Cerebellar nuclear complex (tissue), 1 donor: ENCODE measurements at places on chromosomes 3 and 15.

DNA sequence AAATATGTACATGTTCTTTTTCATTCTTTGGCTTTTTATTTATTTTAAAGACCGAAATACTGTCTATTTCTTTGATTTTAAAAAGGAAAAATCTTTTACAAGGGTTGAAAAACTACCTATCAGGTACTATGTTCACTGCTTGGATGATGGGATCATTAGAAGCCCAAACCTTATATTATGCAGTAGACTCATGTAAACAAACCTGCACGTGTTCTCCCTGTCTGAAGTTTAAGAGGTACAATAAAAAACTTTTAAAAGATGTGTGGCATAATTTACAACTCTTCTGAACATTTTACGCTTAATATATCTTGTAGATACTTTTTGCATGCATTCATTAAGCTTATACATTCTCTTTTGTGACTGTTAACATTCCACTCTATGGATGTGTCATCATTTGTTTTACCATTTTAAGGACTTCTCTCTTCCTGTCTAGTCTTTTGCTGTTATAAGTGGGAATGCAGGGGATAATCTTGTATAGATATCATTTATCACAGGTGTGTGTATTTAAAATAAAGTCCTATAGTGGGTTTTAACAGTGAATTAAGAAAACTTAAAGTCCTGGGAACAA is 6.2 kb downstream of the MGA start:
- no peak for DNase-seq

- no peak for DNase-seq
These were observed 52.6 kb downstream of the ERC2 start for GRCh38 chr3:56415652-56416051.

- no peak for DNase-seq
These were observed 83.9 kb downstream of the RGMA start for GRCh38 chr15:93005133-93005532.

- no peak for DNase-seq
These were observed 844 bp upstream of the PFN2 start for GRCh38 chr3:149971403-149972075.

GRCh38 chr3:100609305-100609704 is at the start of gene ADGRG7:
Gene ADGRG7, plus strand, starts transcription at chr3:100609601. Its CDS starts 256 bp downstream, at chr3:100609857.
- no peak for DNase-seq

DNA sequence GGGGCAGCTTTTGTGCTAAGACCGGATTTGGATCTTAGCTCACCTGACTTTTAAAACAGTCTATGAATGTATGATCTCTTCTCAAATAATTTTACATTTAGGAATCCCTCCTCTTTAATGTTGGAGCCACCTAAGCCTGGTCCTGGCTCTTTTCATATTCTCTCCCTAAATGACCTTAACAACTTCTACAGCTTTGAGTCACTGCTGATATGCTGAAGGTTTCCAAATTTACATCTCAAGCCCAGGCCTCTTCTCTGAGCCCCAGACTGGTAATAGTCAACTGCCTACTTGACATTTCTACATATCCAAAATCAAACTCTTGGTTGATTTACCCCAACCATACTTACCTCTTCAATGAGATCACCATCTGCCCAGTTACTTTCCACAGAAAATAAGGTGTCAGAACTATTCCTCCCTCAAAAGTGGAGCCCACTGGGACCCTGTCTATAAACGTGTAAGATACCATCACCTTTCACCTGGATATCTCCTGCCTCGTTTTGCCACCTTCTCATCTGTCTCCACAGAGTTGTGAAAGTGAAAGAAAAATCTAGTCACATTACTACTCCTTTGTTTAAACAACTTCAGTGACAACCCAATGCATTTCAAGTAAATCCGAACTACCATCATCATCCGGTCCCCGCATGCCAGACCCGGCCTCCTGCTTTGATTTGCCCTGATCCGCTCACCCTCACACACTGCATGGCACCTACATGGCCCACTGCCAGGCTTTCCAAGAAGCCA is 48.8 kb downstream of the UBP1 start:
- DNase-seq = no peak

- DNase-seq = no peak
These were observed 252.7 kb downstream of the ROBO1 start for GRCh38 chr3:79515072-79515471.

DNA sequence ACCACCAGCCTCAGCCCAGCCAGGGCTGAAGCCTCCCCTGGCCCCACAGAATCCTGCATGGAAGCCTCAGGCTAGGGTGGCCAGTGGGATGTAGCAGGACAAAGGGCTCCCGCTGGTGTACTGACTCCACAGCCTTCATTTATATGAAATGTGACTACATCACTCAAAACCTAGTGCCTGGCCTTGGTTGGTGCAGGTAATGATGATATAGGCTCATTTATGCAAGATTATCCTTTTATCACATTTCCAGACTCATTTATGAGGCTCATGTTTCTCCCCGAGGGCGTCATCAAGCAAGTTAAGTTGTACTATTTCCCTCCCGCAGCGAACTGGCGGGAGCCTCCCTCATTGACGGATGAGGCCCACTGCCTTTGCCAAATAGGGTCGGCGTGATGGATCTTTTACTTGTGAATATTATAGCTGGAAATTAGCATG is 179.1 kb upstream of the SMAD3 start:
- DNase-seq = no peak

DNA sequence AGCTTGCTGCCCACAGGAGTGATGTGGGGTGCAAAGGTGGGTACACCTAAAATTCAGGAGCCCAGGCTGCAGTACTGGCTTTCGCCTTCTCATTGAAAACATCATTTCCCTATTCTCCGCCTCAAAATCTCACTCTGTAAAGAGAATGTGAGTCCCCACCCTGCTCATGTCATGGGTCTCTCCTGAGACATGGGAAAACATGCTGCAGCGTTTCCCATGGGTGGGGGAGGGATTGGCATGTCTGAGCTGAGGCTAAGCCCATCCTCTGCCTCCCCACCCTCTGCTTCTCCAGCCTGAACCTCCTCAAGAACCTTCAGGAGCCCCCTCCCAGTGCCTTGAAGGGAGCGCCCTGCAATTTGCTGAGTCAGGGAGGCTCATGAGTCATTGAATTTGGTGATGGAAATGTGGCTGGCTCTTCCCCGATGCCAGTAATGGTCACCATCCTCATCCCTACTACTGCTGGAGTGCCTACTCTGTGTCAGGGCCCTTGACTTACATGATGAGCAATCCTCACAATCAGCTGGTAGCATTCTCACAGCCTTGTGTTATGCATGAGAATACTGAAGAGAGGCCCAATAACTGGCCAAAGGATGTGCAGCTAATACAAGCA is 28.8 kb downstream of the WNT5A start:
- DNase-seq = no peak

- DNase-seq = no peak
These were observed 7.9 kb downstream of the DGKG start for GRCh38 chr3:186354100-186354499.

- no peak for DNase-seq
These were observed 513 bp downstream of the SS18L2 start for GRCh38 chr3:42590989-42591756.

DNA sequence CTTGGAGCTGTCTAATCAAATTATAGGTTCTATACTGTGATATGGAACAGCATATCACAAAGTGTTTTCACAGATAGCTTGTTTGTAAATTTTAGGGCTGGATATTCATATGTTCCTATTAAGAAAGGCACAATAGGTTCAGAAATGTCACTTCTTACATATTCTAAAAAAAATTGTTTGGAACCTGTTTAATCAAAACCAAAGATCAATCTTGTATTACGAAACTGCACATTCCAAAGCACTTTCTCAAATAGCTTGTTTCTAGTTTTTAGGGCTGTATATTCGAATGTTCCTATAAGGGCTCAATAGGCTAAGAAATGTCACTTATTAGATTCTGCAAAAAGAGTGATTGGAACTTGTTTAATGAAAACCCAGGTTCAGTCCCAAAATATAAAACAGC is 67.4 kb upstream of the OSBPL11 start:
- DNase-seq = no peak

- no peak for DNase-seq
These were observed 87.0 kb upstream of the ZNF280D start for GRCh38 chr15:56820333-56820732.

GRCh38 chr15:89747708-89748682 is 3.1 kb downstream of the MESP1 start:
- no peak for DNase-seq

GRCh38 chr3:17175187-17175807 is 290.5 kb downstream of the PLCL2 start:
- DNase-seq = no peak

DNA sequence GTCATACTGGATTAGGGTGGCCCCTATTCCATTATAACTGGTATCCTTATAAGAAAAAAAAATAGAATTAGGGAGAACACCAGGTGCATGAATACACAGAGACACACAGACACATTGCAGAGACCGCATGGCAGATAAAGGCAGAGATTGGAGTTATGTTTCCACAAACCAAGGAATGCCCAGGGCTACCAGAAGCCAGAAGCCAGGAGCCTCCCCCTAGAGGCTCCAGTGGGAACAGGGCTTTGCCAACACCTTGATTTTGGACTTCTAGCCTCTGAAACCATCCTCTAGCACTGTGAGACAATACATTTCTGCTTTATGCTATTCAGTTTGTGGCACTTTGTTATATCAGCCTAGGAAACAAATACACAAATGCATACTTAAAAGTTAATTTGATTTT is 10.4 kb downstream of the GOLM2 start:
- no peak for DNase-seq

GRCh38 chr15:59138243-59138642 is 33.3 kb downstream of the CCNB2 start:
- DNase-seq = no peak

- no peak for DNase-seq
These were observed 56.0 kb downstream of the FRMD4B start for GRCh38 chr3:69329892-69330291.

DNA sequence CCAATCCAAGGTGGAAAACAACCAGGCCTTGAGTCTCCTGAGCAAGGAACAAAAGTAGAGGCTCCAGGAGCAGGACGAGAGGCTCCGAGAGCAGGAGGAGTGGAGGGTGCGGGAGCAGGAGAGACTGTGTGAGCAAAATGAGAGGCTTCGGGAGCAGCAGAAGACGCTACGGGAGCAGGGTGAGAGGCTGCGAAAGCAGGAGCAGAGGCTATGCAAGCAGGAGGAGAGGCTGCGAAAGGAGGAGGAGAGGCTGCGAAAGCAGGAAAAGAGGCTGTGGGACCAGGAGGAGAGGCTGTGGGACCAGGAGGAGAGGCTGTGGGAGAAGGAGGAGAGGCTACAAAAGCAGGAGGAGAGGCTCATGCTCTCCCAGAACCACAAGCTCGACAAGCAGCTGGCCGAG is 60.3 kb upstream of the UBE2Q2 start:
- DNase-seq = no peak

- DNase-seq = no peak
These were observed 121.4 kb upstream of the SGO1 start for GRCh38 chr3:20307383-20307782.

DNA sequence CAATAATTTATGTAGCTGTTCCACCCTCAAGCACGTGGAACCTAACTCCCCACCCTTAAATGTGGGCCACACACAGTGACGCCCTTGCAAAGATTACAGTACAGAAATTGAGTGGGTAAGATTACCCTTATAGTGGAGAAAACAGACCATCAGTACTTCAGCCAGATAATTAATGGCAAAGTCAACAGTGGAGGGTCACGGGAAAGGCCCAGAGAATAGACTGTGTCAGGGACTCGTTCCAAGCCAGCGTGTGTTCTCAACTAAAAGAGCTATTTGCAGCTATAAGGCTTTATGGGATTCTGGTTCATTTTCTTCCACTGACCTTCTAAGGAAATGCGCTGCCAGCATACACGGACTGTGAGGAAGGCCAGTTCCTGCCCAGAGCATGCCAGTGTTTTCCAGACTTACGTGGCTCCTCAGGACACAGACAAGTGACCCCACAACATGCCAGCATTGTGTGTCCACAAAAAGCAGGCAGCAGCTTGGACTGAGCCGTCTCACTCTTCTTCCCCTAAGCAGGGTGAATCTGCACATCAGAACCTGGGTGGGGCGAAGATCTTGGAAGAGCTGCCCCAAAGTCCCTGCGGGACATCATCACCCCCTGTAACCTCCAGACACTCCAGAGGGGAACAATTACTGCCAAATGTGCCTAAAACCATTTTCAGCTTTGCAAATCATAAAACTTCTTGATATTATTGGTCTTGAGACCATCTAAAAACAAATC is 428.5 kb downstream of the OCA2 start:
- no peak for DNase-seq

- DNase-seq = no peak
These were observed 31.7 kb upstream of the MFSD1 start for GRCh38 chr3:158769952-158770740.

DNA sequence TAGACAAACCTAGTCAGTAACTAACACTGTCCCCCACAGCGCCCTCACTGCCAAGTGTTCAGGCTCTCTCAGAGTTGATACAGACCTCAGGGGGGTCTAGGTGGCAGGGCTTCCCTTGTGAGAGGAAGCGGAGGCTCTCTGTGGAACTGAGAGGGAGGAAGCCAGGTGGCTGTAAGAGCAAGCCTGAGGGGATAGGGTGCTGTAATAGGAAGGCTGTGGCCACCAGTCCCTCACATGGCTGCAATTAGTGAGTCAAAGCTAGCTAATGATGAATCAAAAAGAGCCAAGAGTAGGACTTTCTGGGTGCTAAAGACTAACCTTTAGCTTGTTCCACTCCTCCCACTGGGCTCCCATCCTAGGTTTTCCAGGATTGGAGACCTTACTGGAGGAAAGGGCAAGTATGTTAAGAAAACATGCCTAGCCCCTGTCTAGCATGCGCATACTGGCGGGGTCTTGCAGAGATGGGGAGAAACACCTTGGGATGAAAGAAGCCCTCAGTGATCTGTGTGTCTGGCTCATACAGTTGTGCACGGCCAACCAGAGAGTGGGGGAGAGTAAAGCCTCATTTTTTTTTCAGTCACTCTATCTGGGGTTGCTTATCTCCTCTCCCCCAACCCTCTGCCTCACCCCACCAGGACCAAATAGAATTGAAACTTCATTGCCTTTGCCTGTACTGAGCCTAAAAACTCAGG is 13.3 kb upstream of the SOX2 start:
- DNase-seq = no peak

DNA sequence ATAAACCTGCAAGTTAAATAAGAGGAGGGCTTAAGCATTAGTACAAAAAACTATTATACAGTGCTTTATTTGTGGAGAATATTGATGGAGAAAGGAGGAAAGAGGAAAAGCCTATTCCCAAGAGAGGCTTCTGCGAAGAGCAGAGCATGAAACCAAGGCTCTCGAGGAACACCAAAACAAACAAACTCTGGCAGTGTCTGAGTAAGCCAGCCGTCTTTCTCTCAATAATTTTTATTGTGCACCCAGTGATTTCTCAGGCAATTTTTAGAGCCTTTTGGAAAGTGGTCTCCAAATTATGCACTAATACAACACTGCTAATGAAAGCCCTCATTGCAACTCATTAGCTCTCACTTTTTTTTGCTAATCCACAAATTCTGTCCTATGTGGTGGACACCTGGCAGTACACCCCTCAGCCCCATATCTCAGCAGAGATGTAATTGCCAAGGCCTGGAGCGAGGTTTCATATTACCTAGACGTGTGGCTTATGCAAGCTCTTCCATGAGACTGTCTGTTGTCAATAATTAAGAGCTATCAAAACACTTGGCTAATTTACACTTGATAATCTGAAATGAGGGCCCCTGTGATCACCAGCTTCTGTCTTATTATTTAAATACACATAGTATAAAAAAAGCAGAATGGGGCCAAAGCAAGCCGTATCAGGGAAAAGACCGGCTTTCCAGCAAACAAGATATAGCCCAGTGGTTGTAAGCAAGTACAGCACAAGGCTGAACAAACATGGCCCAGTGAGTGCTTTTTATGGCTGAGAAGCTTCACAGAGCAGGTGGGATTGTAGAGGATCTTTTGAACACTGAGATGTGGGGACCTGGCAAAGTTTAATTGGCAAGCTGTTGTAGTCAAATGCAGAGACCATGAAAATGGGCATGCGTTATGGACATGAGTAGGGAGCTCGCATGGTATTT is 216.9 kb downstream of the ROBO2 start:
- no peak for DNase-seq
